ENCODE measurements at places on chromosomes 11 and 22. TPM values are rescaled to one million over a fixed set of nuclear protein-coding genes. Genes with fewer than 3 reads are reported as not detected.

DNA sequence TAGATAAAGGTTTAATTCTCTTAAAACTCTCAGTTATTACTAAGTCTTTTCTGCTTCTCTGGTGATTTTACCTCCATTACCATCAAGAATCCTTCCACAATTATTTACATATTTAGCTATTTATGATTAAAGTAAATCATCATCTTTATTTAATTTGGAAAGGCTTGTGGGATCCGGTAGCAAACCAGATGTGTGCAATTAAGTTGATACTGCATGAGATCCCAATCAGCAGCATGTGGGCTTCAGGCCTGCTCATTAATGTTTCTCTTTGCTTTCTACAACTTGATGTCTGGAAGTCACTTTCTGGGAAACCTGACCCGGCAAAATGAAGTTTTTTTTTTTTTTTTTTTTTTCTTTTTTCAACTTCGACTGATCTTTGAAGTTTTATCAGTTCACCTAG is 558.4 kb upstream of the ANO5 start:
- no peak for DNase-seq

Gene PHLDA2
- 26.4 TPM for total RNA-seq

DNA sequence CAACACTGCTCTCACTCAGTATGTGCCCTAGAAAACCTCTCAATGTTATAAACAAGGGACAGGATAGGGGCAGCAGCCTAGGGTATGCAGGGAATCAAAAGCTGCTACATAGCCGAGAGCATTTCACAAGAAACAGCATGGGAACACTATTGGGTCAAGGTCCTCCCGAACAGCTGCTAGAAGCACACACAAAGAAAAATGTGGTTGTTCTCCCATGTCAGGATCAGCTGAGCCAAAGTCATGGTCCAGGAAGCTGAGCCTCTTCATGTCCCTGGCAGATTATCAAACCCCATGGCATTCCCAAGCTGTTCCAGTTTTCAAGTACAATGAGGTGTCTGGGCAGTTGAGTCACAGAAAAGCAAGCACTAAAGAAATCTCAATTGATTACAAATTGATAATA is 21.0 kb upstream of the GDPD4 start:
- no peak for DNase-seq

GRCh38 chr11:93020248-93021046 is 51.0 kb downstream of the MTNR1B start:
- peak; percentile 61 for DNase-seq

Gene INPP5J
- total RNA-seq: not detected

Gene TRMU
- 62.1 TPM for total RNA-seq

GRCh38 chr11:128735935-128736605 is 42.2 kb downstream of the FLI1 start:
- DNase-seq: no peak

DNA sequence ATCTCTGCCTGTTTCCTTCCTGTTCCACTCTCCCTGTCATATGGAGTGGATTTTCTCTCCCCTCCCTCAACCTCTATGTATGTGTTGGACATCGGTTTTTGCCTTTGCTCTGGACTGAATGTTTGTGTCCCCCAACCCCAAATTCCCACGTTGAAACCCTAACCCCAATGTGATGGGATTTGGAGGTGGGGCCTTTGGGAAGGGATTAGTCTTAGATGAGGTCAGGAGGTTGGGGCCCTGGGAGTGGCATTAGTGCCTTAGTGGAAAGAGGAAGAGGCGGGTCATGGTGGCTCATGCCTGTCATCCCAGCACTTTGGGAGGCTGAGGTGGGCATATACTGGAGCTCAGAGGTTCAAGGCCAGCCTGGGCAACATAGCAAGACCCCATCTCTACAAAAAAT is 11.6 kb downstream of the TP53AIP1 start:
- no peak for DNase-seq

DNA sequence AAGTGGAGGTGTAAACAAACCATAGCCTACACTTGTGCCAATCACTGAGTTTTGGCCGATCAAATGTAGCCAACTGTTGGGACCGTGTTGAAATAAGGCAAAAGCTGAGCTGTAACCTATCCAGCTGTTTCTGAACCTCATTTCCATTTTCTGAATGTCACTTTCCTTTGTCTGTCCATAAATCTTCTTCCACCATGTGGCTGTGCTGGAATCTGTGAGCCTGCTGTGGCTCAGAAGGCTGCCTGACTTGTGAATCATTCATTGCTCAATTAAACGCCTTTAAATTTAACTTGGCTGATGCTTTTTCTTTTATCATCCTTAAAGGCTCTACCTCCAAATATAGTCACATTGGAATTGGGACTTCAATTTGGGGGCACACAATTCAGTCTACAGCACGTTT is 203.1 kb upstream of the MPPED2 start:
- peak; percentile 33 for DNase-seq

Gene CCDC116
- not detected for total RNA-seq

Gene ABTB2
- 1.7 TPM for total RNA-seq

Gene FIBIN
- 3.4 TPM for total RNA-seq

DNA sequence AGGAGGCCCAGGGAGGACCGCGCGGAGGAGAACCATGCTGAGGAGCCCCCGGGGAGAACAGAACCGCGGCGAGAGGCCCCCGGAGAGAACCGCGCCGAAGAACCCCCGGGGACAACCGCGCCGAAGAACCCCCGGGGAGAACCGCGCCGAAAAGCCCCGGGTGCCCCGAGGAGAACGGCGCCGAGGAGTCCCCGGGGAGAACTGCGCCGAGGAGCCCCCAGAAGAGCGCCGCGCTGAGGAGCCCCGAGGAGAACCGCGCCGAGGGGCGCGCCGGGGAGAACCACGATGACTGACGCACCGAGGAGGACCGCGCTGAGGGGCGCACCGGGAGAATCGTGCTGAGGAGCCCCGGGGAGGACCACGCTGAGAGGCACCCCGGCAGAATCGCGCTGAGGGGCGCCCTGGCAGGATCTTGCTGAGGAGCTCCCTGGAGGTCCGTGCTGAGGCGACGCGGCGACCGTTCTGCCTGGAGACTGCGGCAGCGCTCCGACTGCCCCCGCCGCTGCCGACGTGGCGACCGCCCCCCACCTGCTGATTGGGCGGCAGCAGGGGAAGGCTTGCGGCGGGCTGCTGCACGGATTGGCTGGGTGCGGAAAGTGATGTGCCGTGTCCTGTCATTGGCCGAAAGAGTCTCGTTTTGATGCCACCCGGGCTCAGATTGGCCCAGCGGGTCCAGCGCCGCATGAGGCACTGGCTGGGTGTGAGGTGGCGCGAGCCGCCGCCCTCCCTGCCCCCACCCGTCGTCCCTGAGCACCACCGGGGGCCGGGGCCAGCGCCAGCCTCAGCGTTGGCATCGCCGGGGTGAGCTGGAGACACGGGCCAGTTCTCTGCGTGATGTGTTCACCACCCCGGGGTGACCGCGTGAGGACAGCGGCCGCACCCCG is at the start of gene KCNQ1OT1:
TSS of gene KCNQ1OT1 (minus strand) at position 464 of the 884 bp plus-strand sequence.
- peak; percentile 92 for DNase-seq

GRCh38 chr11:70470127-70470526 is 71.8 kb downstream of the CTTN start:
- DNase-seq: peak; percentile 93

DNA sequence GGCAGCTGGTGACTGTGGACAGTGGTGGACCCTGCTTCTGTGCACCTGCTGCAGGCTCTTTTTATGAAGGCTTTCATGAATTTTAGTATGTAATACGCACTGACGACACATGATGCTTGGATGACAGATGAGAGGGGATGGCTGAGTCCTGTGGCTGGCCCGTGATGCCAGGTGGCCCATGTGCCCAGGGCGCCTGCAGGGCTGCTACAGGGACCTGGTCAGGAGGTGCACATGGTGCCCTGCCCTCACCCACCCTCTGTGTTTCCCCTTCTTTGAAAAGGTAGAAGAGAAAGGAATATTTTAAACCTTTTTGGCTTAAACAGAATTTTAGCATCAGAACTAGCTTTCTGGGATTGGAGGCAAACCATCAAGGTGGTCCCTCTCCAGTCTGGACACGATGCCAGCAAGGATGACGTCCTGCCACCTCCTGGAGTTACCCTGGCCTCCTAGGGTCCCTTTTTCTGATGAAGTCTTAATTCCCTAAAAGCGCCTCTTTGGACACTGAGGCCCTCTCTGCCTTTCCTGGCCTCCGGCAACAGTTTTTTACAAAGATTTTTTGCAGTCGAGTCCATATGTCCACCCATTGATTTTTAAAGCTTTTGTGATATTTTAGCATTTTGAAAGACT is 5.4 kb upstream of the RANBP1 start:
- DNase-seq: no peak

DNA sequence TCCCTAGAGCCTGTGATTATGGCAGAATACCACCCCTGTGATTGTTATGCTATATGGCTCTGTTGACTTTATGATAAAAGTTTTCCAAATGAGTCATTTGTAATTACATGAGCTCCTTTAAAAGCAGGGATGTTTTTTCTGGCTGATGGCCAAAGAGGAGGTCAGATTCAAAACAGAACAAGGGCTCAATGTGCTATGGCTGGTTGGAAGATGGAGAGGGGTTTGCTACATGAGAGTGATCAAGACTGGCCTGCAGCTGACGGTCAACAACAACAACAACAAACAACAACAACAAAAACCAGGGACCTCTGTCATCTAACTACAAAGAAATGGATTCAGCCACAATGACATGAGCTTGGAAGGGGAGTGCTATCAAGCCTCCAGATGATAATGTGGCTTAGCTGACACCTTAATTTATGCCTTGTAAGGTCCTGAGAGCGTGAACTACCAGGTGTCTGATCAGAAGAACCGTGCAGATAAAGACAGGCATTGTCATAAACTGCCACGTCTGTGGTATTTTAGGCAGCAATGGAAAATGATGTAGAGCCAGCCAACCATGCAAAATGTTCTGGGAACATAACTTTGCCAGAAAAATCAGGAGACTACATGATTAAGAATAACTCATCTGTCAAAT is 47.2 kb downstream of the PIWIL3 start:
- peak; percentile 55 for DNase-seq

DNA sequence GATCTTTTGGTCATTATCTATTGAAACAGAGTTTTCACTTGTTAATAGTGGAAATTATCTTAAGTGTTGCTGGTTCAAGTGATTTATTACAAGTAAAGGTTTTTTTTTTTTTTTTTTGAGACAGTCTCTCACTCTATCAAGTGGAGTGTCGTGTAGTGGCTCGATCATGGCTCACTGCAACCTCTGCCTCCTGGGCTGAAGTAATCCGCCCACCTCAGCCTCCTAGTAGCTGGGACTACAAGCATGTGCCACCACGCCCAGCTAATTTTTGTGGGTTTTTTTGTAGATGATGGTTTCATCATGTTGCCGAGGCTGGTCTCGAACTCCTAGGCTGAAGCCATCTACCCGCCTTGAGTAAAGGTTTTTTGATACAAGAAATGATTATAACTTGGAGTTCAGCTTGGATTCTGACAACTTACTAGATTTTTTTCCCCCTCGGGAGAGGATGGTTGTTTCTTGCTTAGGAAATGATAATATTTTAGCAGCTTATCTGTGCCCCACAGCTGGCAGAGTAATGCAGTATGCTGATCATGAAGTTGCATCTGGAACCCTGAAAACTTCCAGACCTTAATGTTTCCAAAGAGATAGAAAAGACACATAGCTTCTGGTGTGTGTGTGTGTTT is 68.9 kb downstream of the MTMR3 start:
- no peak for DNase-seq

DNA sequence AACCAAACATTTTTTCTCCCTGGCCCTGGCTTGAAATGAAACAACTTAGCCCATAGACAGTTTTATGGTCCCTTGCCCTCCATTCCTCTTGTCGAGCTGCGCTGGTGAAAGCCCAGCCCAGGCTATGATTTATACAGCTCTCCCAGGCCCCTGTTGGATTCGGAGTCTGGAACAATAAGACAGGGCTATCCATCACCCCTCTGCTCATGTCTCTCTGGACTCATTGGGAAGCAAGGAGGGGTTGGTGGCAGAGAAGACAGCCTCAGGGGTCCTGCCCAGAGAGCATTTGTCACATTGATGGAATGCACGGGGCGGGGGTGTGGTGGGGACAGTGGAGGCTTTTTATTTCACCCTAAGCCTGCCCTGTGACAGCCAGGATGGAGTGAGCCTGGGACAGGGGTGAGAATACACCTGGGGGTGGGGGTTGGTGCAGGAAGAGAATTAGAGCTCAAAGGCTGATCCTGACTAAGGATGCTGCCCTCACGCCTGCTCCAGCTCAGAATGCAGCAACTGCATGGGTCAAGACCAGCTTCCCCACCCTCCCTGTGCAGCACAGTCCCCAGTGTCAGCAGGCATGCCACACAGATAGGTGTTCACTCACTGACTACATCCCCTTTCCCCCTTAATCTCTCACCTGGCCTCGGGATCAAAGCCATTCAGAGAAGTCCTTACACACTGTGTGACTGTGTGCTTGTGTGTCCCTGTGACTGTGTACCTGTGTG is 10.0 kb upstream of the PKNOX2 start:
- no peak for DNase-seq
